ENCODE measurements at places on chromosomes 2 and 18. TPM values are rescaled to one million over a fixed set of nuclear protein-coding genes. Genes with fewer than 3 reads are reported as not detected.
A peak's percentile ranks its signal among the peaks of the same experiment; 100 is the strongest.

The WDFY1 gene
- 59.7 TPM for polyA plus RNA-seq

The TMEM87B gene
- 16.2 TPM for polyA plus RNA-seq

The OXER1 gene
- 7.9 TPM for polyA plus RNA-seq

The RGPD3 gene
- polyA plus RNA-seq: 0.67 TPM

DNA sequence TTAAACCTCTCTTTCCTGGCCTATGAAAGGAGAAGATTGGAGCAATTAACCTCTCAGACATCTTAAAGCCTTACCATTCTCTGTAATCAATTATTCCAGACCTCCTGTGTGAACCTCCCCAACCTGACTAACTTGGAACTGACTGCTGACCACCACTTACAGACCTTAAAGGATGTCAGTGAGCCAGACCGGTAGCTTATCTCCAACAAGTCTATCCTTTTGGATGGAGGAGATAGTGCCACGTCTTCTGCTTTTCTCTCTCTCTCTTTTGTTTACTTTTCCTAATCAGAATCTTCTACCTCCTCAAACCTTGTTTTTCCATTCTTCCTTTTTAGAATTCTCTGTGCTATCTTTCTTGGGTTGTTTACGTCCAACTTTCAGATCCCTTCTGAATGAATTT, 57.2 kb downstream of the LRRTM1 start:
- DNase-seq: no peak

GRCh38 chr2:167293172-167293781, 405.0 kb downstream of the XIRP2 start:
- DNase-seq: no peak

DNA sequence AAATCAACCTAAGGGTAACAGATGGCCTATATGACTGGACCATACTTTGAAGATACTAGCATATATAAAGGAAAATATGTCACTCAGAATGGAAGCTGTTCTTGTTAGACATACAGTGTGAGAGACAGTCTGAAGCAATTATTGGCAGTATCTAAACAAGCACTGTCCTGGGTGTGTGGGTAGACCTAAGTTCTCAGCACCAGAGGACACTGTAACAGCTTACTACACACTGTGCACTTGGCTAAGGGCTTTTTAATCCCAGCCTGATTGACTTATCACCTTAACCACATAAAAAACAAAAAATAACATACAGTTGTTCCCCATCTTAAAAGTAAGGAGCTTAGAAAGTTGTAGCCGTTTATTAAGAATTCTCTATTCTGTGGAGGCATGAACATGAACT, 1066.1 kb upstream of the FANCL start:
- no peak for DNase-seq

DNA sequence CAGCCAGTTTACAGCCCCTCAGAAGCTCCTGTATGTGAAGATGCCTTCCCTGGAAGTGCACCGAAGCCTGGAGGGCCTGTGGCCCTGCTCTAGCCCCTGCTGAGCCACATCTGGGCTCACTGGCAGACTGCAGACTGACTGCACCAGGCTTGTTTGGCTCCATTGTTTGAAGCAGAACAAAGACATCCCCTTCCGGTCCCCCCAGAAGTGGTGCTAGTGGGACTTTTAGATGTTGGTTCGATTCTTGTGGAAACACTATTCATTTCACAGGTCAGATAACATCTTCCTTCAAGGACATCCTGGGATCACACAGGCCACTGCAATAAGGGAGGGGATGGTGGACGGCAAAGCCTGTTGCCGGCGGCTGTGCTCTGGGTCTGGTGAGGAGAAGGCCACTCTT, 57.8 kb upstream of the CBLN2 start:
- DNase-seq: no peak

DNA sequence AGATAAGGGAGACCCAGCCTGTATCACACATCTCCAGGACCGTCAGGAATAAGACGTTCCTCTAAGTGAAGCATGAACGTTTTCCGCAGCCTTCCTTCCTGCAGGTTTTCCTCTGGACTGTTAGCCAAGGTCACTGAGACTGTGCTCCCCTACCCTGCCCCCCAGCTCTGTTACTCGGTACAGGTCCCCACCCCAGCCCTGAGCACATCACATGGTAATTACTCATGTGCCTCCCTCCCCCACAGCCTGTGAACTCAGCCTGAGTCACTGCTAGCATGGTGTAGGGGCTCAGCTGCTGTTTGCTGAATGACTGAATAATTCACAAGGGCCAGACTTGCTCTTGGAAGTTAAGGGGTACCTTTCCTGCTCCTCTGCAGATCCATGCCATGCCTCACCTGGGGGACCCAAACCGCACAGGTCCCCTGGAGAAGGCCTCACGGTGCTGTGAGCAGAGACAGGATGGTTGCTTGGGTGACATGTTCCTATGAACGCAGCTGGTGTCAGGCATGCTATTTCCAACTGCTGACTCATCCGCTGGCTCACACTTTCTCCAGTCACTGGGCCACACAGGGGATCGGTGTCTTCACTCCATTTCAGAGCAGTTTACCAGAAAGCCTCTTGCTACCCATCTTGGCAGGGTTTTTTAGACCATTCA, 88.2 kb downstream of the PLB1 start:
- no peak for DNase-seq

DNA sequence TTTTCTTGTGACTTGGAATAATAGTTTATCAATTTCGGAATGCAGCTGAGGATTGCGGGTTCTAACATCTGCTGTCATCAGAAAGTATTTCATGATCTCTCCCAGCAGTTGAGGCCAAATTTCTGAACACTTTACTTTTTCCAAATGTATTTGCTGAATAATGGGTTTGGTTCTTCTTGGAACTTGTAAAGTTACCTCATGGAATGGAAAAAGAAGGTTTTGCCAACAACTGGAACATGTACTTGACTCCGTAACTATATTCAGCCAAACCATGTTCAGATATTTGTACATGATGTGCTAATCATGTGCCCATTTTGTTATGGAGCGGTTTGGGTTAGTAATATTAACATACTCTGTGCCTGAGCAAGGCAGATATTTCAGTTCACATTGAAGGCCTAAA, 119.6 kb downstream of the LCLAT1 start:
- DNase-seq: no peak

- no peak for DNase-seq
Measured at GRCh38 chr2:30145826-30146336, 926 bp upstream of the YPEL5 start.

DNA sequence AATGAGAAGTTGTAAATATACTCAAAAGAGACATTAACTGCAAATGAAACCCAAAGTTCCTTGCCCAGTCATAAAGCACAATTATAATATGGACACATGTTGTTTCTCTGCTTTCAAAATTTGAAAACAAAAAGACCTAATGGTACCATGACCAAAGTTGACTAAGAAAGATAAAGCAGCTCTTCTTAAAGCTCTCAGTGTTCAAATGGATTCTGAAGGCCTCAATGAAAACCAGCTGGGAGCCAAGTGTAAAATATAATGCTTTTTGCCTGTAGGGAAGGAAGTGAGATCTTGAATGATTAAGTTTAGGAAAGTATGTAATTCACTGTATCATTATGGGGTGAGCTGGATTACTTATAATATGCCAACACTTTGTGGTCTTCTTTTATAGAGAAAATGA, 178.6 kb downstream of the SATB2 start:
- no peak for DNase-seq

GRCh38 chr18:3328532-3328931, 66.6 kb downstream of the MYL12B start:
- no peak for DNase-seq

DNA sequence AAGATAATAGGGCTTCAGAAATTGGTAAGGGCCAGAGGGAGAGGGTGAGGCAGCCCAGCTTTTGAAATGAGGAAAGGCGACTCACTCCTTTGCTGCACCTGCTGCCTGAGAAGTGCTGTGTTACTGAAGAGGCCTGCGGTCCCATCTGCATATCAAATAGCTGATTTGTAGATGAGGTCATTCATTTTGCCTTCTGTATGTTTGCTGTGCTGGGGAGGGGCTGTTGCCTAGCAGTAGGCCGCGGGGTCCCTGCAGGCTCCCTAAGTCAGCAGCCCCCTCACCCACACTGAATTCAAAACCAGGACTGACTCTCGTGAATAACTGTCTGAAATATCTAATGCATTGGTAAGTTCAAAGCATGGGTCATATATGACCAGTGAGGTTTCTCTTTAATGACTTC, 377.2 kb downstream of the SOX11 start:
- DNase-seq: no peak

- DNase-seq: peak; percentile 78
Measured at GRCh38 chr2:219552382-219553167, 8.7 kb downstream of the TMEM198 start.
